NCI-H1436 treated with DMSO at 0.1 percent for 48 hours (cell line): ENCODE measurements at places on chromosomes 2 and 18.

DNA sequence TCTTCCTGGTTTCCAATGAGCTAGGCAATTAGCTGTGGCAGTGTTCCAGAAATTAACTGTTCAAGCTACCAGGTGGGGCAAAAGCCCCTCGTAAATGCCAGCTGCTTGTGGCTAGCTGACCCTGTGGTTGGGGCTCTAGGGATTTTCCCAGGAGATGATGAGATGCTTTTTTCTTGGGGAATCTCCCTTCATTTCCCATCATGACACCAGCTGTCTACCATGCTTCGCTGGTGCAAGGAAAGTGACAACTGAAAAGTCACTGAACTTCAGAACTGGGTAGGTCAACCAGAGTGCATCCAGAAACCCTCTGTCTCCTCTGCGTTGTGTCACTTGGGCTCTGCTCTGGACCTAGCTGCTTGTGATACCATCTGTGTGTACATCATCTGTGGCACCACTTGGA lies 386.5 kb upstream of the DCC start:
- no peak for DNase-seq

DNA sequence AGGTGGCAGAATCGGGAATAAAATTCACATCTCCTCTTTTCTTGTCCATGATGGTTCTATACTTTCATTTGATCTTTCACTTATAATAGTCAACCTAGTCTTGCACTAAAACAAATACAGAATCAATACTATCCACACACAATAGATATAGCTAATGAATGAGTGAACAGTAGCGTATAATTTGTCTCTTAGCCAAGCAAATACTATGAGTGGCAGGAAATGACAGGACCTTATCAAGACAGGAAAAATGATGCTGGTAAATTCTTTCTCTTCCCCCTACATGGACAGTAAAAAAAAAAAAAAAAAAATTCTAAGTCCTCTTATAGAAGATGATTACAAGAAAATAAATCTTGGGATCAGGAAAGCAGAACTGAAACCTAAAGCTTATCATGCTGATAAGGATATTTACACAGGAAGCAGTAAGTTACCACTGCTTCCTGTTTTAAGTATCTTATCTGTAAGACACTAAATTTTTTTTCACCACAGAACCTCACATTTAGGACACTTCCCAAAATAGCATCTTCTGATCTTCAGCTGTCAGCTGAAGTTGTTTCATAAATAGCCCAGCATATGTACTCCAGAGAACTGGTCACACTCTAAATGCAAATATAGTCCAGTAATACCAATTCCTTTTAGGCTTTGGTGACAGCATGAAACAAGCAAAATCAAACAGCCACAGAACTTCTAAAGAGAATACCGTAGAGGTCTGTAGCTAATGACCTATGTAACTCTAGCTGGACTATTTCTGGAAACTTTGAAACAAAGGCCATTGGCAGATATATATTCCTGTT lies 27.0 kb downstream of the IRS1 start:
- no peak for DNase-seq

DNA sequence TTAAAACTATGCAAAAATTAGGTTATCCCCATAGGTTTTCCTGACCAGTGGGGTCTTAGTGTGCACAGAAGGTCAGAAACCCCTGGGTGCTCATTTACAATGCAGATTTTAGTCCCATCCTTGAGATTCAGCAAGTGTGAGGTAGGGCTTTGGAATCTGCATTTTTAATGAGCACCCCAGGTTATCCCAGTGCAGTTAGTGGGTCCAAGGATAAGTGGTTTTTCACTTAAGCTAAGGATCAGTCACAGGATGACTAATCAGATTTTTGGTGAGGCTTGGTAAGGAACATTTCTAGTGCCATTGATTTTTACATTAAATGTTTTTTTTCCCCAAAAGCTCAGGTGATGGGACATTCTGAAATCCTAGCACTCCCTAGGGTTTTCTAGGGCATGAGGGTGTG lies 50.7 kb upstream of the MGAT5 start:
- no peak for DNase-seq

GRCh38 chr2:3738454-3738853 lies 35.1 kb downstream of the DCDC2C start:
- no peak for DNase-seq

DNA sequence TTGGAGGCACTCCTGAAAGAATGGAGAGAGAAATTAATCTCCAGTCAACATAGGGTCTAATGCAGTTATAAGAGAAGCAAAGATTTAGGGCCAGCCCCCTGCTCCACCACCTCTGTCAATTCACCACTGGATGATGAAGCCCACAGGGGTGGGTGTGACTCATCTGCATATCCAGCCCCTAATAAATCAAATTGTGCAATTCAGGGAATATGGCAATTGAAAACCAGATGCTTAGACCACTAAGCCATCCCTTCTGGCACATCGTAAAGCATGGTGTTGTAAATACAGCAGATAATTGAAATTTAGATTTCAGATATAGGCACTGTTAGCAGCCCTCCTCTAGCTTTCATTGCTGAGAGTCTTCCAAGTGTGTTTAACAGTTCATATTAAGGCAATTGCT lies 541.4 kb downstream of the PARD3B start:
- no peak for DNase-seq

DNA sequence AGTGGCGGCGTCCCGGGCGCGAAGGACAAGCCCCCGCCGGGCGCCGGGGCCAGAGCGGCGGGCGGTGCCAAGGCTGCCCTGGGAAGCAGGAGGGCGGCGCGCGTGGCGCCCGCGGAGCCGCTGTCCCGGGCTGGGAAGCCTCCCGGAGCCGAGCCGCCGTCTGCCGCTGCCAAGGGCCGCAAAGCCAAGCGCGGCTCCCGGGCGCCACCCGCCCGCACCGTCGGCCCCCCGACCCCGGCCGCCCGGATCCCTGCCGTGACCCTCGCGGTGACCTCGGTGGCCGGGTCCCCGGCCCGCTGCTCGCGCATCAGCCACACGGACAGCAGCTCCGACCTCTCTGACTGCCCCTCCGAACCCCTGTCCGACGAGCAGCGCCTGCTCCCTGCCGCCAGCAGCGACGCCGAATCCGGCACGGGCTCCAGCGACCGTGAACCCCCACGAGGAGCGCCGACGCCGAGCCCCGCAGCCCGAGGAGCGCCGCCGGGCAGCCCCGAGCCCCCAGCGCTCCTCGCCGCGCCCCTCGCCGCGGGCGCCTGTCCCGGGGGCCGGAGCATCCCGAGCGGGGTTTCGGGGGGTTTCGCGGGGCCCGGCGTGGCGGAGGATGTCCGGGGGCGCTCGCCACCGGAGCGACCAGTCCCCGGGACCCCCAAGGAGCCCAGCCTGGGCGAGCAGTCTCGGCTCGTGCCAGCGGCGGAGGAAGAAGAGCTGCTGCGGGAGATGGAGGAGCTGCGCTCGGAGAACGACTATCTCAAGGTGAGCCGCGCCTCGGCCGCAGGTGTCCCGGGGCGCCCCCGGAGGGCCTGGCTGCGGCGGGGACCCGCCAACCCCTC lies 820 bp downstream of the MTCL1 start:
- no peak for DNase-seq

GRCh38 chr2:28430377-28430765 lies 37.7 kb downstream of the FOSL2 start:
- no peak for DNase-seq

- no peak for DNase-seq
Measured at GRCh38 chr2:147546109-147546508, 298.7 kb upstream of the ACVR2A start.

GRCh38 chr2:128520791-128521190 lies 202.1 kb upstream of the HS6ST1 start:
- no peak for DNase-seq

GRCh38 chr2:240911641-240912265 lies 5.6 kb downstream of the CROCC2 start:
- DNase-seq = no peak

DNA sequence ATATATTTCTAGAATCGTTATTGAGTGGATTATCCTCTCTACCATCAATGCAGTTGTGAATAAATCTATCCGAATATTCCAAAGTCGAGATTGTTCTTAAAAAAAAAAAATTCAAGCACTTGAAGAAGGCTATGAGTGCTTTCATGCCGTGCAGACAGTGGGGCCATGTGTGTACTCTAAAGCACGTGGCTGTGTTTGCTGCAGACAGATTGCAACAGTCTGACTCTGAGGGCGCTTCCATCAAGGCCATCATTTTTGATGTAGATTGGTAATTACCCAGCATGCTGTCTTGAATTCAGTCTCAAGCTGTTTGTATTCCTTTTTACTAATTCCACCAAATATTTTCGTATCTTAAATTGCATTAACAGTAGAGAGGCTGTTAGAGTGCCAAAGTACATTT lies 325.9 kb upstream of the LINC00305 start:
- no peak for DNase-seq
